ENCODE measurements at places on chromosomes 12 and 14. TPM values are rescaled to one million over a fixed set of nuclear protein-coding genes. Genes with fewer than 3 reads are reported as not detected.

- no peak overlapping the region for H3K27ac ChIP-seq
- no peaks in the 10 kb centered on the region for H3K27me3 ChIP-seq
- H3K36me3 ChIP-seq, result no peaks in the 10 kb centered on the region
- no peak for DNase-seq
- no peaks in the 10 kb centered on the region for H3K4me1 ChIP-seq
- H3K4me3 ChIP-seq, result no peak overlapping the region
These were observed 24.5 kb downstream of the ERG28 start for GRCh38 chr14:75636100-75636692.

Gene SLC10A1
- not detected for total RNA-seq

DNA sequence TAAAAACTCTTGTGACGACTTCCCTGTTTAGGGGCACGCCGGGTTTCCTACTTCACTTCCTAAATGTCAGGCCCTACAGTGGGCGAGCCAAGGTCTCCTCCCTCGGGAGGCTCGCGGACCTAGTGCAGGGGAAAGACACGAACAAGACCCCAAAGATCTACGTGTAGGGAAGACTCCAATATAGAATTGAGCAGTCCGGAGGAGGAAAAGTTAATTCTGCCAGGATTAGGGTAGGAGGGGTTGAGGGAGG is 564 bp downstream of the ATXN3 start:
- peak; percentile 73 for DNase-seq
- no peaks in the 10 kb centered on the region for H3K27me3 ChIP-seq
- H3K27ac ChIP-seq, result peak overlapping the region; percentile 94
- no peaks in the 10 kb centered on the region for H3K36me3 ChIP-seq
- H3K4me1 ChIP-seq, result peaks cover 34% of the 10 kb centered on the region

DNA sequence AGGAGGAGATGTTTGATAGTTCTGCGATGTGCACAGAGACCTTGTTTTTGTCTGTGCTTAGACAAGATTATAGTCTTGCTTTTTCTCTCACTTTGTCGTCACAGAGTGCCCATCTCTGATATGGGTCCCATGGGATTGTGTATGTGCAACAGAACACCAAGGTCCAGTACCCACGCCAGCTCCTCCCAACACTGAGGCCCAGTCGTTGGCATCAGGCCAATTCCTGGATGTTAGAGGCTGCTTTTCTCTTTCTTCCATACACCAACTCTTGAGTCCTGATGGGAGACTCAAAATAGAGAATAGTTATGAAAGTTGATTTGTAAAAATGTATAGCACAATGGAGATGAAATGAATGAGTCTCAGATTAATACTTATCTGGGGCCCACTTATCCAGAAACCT is 22.7 kb upstream of the PRMT8 start:
- H3K36me3 ChIP-seq, result no peaks in the 10 kb centered on the region
- H3K4me3 ChIP-seq, result no peak overlapping the region

- H3K36me3 ChIP-seq, result no peaks in the 10 kb centered on the region
- DNase-seq, result peak; percentile 64
- H3K4me3 ChIP-seq, result peak overlapping the region; percentile 51
- H3K27me3 ChIP-seq, result peaks cover 22% of the 10 kb centered on the region
- peaks cover 7% of the 10 kb centered on the region for H3K4me1 ChIP-seq
These were observed 130.3 kb downstream of the NDUFA12 start for GRCh38 chr12:94872971-94873733.
